ENCODE measurements at places on chromosomes 13 and 19.

DNA sequence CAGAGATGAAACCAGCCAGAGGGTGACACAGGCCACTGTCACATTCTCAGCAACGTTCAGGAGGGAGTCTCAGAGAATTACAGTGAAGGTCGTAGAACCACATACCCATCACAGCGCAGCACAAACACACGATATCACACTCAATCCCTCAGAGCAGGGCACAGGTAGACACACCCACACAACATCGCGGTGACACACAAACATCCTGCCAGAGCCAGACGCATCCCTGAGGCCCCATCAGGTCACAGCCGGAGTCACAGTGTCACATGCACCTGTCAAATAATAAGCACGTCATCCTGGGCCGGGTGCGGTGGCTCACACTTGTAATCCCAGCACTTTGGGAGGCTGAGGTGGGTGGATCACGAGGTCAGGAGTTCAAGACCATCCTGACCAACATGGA, 17.5 kb downstream of the ELAVL3 start:
- H3K27ac ChIP-seq = no peak overlapping the region
- H3K27me3 ChIP-seq = no peaks in the 10 kb centered on the region
- no peak for DNase-seq
- no peaks in the 10 kb centered on the region for H3K36me3 ChIP-seq
- H3K4me1 ChIP-seq = no peaks in the 10 kb centered on the region

GRCh38 chr19:36377541-36378178, 1.3 kb downstream of the ZFP14 start:
- no peak overlapping the region for H3K27ac ChIP-seq
- no peak overlapping the region for H3K4me3 ChIP-seq
- no peak for DNase-seq

DNA sequence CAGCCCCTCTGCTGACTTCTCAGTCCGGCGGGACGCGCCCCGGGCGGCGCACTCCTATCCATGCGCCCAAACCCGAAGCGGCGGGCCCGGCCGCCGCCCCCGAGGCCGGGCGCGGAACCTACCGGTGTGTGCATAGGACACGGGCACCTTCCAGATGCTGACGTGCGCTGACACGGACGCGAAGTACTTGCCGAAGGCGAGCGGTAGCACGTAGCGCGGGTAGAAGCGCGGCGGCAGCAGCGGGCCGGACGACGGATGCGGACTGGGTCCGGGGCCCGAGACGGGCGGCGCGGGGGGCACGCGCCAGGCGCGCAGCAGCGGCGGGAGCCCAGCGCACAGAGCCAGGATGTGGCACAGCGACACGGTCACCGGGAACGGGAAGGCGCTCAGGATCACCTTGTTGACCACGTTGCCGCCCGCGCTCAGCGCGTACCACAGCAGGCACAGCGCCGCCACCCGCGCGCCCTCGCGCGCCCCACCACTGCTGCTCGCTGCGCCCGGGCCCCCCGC, 338 bp downstream of the SLC35E1 start:
- H3K4me1 ChIP-seq = peaks cover 7% of the 10 kb centered on the region
- peak overlapping the region; percentile 55 for H3K27ac ChIP-seq
- no peaks in the 10 kb centered on the region for H3K27me3 ChIP-seq
- DNase-seq = no peak
- no peaks in the 10 kb centered on the region for H3K36me3 ChIP-seq

DNA sequence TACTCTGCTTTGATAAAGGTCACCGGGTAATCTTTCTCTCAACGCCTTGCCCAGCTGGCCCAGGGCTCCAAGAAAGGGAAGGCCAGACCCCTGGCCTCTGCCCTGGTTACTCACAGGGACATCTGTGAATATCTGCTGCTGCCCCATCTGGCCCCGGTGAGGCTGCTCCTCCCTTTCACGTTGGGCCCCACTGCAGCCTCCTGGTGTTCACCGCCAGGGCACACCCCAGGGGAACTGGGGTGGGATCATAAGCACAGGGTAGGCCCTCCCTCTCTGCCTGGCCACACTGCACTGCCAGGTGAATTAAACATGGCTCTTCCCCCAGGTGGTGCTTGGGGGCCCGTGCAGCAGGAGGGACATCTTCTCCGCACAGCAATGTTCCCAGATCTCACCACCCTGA, 12.7 kb downstream of the LAIR1 start:
- H3K27ac ChIP-seq = no peak overlapping the region
- no peak for DNase-seq
- no peaks in the 10 kb centered on the region for H3K4me1 ChIP-seq
- H3K36me3 ChIP-seq = no peaks in the 10 kb centered on the region
- no peaks in the 10 kb centered on the region for H3K27me3 ChIP-seq

DNA sequence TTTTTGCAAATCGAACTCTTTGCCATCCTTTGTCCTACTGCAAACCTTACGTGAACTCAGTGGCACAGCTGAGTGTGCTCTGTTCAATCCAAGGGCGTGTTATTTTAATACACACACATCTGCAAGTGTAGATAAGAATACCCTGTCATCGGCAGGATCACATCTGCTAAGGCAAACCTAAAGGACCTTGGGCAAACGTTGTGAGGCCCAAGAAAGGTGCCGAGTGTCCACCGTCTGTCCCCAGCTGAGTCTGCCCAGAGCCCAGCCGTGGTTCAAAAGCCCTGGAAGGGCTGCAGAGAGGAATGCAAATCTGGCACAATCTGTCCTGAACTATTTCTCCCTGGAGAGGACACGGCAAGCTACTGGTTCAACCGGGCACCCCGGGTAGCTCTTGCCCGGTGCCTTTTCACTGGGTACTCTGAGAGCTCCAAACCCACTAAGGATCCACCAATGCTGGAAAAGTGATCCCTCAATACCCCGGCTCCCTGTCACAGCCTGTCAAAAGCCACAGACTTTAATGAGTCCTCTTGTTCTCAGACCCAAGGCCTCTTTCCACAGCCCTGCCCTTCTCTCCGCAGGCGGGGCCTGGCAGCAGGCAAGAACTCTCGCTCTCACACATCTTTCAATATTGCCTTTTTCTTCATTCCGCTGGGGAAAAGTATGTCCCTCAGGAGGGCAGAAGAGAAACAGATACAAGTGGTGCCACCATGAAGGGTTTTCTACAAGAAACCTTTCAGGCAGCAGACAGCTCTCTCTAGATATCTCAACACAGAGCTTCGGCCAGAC, 17.0 kb downstream of the SLC7A1 start:
- H3K27me3 ChIP-seq = no peaks in the 10 kb centered on the region
- DNase-seq = no peak
- no peak overlapping the region for H3K27ac ChIP-seq
- H3K36me3 ChIP-seq = no peaks in the 10 kb centered on the region

- no peaks in the 10 kb centered on the region for H3K27me3 ChIP-seq
- no peaks in the 10 kb centered on the region for H3K36me3 ChIP-seq
- H3K4me1 ChIP-seq = peaks cover 23% of the 10 kb centered on the region
- no peak for DNase-seq
Observed at GRCh38 chr19:40742477-40742876, 7.8 kb downstream of the ACTMAP start.

GRCh38 chr13:57740719-57741118, 109.2 kb downstream of the PCDH17 start:
- no peak for DNase-seq
- H3K4me3 ChIP-seq = no peak overlapping the region
- no peak overlapping the region for H3K27ac ChIP-seq
- no peaks in the 10 kb centered on the region for H3K36me3 ChIP-seq

DNA sequence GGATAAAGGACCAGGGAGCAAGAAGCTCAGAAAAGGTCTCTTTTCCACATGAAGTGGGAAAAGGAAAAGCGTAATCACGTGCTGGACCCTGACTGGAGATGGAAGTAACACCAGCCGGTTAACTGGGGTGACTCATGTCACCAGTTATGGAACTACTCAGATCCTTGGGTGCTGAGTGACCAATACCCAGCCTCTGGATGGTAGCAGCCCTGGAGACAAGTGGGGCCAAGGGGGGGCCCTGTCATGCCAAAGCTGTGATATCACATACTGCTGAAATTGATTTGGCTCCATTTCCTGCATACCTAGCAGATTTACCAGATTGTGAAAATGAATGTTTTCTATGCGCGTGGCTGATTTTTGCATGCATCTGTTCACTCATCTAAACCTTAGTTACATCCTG, 158.9 kb downstream of the ZIC5 start:
- H3K4me3 ChIP-seq = no peak overlapping the region
- H3K36me3 ChIP-seq = no peaks in the 10 kb centered on the region
- DNase-seq = no peak

DNA sequence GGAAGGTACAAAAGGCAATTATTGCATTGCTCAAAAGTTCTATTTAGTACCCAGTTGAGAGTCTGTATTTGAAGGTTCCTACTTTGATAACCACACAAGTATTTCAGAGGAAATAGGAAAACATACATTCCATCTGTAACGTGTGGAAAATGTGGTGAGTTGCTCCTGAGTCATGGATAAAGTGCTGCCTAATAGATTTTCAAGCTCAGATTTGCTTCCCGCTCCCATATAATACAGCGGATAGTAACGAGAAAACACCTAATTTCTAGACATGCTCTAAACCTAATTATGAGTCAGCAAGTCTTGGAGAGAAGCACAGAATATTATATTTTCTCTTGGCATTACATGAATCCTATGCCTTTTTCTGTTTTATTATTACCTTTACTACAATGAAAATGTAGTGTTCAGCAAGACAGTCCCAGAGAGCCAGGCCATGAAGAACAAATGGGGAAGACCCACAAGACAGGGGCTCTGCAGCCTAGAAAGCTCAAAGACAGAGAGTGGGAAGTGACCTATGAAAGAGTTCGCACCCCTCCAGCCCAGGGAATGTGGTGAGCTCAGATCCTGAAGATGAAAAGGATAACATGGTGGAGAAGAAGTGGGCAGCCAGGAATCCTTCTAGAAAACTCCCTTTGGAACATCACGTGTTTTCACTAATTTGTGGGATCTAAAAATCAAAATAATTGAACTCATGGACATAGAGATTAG, 116.1 kb downstream of the STARD13 start:
- H3K27me3 ChIP-seq = no peaks in the 10 kb centered on the region
- H3K27ac ChIP-seq = no peak overlapping the region
- H3K4me1 ChIP-seq = no peaks in the 10 kb centered on the region
- H3K4me3 ChIP-seq = no peak overlapping the region

GRCh38 chr19:7657131-7657751, 11.6 kb upstream of the RETN start:
- DNase-seq = no peak
- no peaks in the 10 kb centered on the region for H3K36me3 ChIP-seq
- no peak overlapping the region for H3K27ac ChIP-seq
- H3K4me3 ChIP-seq = no peak overlapping the region
- H3K27me3 ChIP-seq = no peaks in the 10 kb centered on the region

DNA sequence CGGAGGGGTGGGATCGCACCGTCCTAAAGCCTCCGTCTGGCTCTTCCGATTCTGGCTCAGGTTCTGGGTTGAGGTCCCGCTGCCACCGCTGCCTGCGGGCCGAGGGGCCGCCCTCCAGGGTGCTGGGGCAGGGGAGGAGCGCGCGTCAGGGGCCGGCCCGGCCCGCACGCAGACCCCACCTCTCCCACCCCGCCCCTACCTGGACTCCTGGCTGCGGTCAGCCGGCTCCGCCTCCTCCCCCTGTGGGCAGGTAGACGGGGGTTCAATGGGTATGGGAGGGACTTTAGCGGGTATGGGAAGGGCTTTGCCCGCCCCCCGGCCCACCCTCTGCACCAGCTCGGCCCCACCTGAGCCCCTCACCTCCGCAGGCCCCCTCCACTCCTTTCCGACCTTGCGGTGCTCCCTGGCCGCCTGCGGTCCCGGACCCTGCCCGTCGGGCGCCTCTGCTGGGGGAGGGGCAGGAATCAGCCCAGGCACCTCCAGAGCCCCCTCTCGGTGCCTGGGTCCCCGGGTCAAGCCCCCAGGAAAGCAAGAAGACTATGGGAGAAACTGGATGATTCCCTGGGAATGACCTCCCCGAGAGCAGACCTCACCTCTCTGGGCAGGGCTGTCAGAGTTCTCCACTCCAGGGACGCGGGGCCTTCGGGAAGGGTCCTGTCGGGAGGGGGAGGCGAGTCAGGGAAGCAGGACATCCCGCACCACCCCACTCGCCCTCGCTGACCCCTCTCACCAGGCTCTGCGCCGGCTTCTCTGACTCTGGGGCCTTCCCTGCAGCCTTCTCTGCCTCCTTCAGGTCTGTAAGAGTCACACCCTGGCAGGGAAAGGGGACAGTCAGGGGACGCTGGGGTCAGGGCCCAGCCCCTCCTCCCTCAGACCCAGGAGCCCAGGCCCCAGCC, 17.0 kb downstream of the EPS8L1 start:
- DNase-seq = peak; percentile 13
- no peak overlapping the region for H3K27ac ChIP-seq
- H3K4me3 ChIP-seq = no peak overlapping the region
- no peaks in the 10 kb centered on the region for H3K36me3 ChIP-seq
- H3K4me1 ChIP-seq = peaks cover 1% of the 10 kb centered on the region

GRCh38 chr19:42024622-42025111, 30.6 kb upstream of the ATP1A3 start:
- H3K27ac ChIP-seq = no peak overlapping the region
- H3K27me3 ChIP-seq = no peaks in the 10 kb centered on the region
- H3K4me1 ChIP-seq = peaks cover 8% of the 10 kb centered on the region
- no peak overlapping the region for H3K4me3 ChIP-seq

DNA sequence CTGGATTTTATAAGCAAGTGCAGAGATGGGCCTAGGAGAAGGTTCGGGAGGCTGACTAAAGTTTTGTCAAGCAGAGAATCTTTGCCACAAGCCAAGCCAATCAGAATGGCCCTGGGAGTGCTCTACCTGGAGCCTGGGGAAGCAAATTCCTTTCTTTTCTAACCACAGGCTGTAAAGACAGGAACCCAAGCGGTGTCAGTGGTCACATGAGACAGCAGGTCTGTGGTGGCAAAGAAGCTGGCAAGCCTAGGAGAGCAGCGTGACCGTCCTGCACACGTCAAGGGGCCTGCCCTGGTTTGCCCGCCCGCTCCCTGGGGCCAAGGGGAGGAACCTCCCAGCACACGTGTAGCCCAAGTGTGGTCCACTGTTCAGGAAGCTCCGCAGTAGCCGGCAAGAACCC, 90.8 kb downstream of the IPO5 start:
- H3K27ac ChIP-seq = no peak overlapping the region
- H3K4me3 ChIP-seq = no peak overlapping the region
- H3K27me3 ChIP-seq = no peaks in the 10 kb centered on the region
- DNase-seq = no peak
- no peaks in the 10 kb centered on the region for H3K4me1 ChIP-seq

DNA sequence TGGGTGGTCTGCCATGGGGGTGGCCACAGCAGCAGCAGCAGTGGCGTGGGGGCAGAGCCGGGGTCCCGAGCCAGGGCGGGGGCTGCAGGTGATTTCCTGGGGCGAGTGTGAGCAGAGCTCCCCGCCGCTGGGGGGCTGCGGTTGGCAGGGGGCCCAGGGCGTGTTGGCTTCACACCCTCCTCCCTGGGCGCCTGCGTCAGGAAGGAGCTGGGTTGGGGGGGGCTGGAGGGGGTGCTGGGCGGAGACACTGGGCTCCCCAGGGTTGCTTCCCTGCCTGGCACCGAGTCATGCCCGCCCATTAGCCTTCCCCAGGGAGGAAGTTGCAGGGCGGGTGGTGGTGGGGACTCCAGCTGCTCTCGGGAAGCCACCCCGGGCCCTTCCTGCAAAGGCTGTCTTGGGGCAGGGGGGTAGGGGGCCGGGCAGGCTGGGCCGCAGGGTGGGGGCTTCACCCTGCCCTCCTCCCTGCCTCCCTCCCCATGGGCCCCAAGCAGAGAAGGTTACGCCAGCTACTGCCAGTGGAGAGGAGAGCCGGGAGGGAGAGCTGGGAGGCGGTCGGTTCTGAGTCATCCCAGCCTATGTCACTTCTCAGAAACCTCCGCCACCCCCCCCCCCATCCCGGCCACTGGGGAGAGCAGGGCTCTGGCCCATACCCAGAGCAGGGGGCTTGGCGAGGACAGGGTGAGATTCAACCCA, 4.6 kb downstream of the MIDN start:
- H3K4me3 ChIP-seq = peak overlapping the region; percentile 30
- H3K4me1 ChIP-seq = peaks cover 51% of the 10 kb centered on the region
- DNase-seq = peak; percentile 86
- H3K27ac ChIP-seq = peak overlapping the region; percentile 95
